ENCODE measurements at places on chromosomes 3 and 15. TPM values are rescaled to one million over a fixed set of nuclear protein-coding genes. Genes with fewer than 3 reads are reported as not detected.

The TF gene
- 0.78 TPM for total RNA-seq

The MOBP gene
- not detected for total RNA-seq

The PP2D1 gene
- not detected for total RNA-seq

The PRKCD gene
- 14.1 TPM for total RNA-seq

The GPR62 gene
- total RNA-seq = not detected

The ZDHHC19 gene
- not detected for total RNA-seq

The FILIP1L gene
- not detected for total RNA-seq

The ACTRT3 gene
- total RNA-seq = 2.0 TPM

The ITIH4 gene
- total RNA-seq = 8.5 TPM

The SCN11A gene
- 0.14 TPM for total RNA-seq

GRCh38 chr3:194043516-194043915, 92.4 kb upstream of the HES1 start:
- DNase-seq = no peak

- no peak for DNase-seq
Observed at GRCh38 chr15:57146506-57147201, 228.2 kb downstream of the TCF12 start.

DNA sequence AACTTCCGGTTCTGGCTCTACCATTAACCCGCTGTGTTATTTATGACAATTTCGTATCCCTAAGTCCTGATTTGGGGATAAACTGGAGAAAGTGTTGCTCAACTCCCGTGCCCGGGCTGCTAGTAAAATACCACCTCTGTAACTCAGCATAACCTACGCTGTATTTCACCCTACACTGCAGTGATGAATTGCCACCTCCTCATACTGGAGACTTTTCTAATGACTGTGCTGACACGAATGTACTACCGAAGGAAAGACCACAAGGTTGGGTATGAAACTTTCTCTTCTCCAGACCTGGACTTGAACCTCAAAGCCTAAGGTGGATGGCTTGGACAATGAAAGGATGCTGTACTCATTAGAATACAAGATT, 16.5 kb downstream of the SLC51A start:
- DNase-seq = no peak

DNA sequence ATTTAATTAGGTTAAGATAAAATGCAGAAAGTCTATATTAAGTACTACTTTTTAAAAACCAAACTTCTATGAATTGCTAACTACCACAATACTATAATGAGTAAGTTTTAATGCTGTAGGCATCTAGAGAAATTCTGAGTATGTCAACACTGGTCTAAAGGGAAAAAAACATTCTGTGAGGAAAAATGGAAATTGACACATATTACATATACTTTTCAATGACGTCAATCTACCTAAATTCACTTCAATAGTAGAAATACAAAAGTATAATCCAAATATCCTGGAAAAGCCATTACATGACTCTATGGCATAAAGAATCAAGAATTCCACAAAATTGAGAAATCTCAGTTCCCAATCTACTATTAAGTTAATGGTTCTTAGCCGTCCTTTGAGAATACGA, 2.2 kb downstream of the SECISBP2L start:
- DNase-seq = no peak

GRCh38 chr3:128278761-128279600, 125.7 kb downstream of the EEFSEC start:
- no peak for DNase-seq

- peak; percentile 63 for DNase-seq
Observed at GRCh38 chr15:84570164-84570735, 30.6 kb upstream of the ZSCAN2 start.

DNA sequence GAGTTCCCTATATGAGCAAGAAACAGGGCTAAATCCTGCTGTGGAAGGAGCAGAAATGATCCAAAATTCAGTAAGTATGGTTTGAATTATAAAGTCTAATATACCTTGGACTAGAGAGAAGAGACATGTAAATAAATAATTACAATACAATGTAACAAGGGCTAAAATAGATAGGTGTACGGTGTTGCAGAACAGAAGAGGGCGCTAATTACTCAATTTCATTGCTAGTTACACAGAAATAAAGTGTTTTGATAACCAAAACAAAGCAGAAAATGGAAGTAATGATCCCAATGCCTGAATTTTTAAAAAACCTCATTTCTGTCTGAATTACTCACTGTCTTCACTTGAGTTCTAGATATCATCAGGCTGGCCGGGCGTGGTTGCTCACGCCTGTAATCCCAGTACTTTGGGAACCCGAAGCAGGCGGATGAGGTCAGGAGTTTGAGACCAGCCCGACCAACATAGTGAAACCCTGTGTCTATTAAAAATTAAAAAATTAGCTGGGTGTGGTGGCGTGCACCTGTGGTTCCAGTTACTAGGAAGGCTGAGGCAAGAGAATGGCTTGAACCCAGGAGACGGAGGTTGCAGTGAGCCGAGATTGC, 8.3 kb upstream of the PLCH1 start:
- DNase-seq = no peak

GRCh38 chr3:119360736-119361462, 66.7 kb downstream of the ARHGAP31 start:
- DNase-seq = no peak

GRCh38 chr3:102036017-102036416, 186.7 kb downstream of the NFKBIZ start:
- DNase-seq = no peak

DNA sequence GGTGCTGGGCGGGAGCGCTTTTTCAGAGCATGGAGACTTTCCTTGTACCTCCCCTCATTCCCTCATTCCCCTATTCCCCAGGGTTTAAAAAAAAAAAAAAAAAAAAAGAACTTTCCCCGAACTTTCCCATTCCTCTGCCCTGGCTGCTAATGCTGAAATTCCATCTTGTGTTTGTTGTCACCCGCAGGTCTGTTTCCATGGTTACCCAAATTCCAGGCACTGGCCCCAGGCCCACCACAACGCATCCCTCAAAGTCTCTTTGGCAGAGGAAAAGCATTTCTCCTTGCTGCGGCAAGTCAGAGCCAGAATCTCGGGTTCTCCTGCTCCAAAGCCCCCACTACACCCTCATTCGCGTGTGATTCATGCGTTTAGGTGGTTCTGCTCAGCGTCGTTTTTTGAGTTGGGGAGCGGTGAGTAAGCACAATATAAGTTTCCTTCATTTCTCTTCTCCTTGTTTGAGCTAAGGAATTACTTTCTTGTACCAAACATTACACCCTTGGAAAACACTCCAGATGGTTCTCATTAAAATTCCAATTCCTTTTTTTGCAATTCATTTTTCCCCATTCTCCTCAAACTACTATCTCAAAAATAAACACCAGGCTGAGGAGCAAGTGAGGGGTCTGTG, 21.6 kb downstream of the ANAPC13 start:
- no peak for DNase-seq

- DNase-seq = no peak
Observed at GRCh38 chr15:45795440-45796069, 160.7 kb downstream of the SQOR start.

- no peak for DNase-seq
Observed at GRCh38 chr3:23405081-23405480, 202.0 kb downstream of the UBE2E2 start.

GRCh38 chr3:139252719-139253118, 91.1 kb upstream of the MRPS22 start:
- no peak for DNase-seq

DNA sequence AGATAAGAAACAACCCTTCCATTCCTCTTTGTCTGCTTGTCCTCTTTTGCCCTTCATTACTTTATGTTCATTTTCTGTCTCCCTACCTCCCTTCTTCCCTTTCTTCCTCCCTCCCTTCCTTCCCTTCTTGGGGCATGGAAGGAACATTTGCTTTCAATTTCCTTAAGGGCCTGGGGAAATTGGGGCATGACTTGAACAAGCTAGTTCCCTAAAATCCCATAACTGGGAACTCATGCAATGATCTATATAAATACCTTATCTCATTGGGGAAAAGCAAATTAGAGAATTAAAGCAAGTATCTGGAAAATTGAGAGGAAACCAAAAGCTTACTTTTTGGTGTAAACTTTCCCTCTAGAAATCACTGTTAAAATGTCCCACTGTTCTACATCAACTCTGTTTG, 35.7 kb downstream of the BOC start:
- no peak for DNase-seq

DNA sequence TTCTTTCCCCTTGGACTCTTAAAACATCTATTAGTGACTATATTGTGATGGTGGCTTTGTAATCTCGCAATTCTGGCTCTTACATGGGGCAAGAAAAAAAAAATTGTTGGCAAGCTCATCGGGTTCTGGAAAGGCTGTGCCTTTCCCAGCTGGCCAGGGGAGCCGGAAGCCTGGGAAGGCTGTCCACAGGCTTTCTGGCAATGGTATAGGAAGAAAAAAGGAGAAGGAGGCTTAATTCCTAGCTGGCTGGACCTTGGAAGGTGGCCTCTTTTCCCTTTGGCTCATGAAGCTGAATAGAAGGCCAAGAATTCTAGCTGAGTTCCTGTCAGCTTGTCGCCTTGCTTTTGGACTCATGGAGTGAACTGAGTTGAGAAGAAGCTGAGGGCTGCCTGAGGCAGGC, 243.5 kb upstream of the SEMA6D start:
- DNase-seq = no peak

DNA sequence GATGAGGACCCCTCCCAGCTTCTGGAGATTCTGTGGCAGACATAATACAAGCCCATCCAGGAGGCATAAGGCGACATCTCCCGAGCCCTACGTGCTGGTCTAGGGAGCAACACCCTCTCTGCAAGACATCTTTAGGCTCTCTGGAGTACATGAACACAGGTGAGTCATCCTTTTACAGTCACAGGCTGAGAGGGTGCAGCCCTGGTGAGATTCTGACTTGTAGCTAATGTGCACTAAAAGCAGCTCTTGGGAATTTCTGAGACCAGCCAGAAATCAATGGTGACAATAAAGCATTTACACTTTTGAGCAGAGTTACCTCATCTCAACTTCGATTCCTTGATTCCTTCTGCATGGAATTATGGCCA, 131.1 kb downstream of the XXYLT1 start:
- no peak for DNase-seq

GRCh38 chr3:129440618-129441190, 680 bp downstream of the IFT122 start:
- DNase-seq = no peak

DNA sequence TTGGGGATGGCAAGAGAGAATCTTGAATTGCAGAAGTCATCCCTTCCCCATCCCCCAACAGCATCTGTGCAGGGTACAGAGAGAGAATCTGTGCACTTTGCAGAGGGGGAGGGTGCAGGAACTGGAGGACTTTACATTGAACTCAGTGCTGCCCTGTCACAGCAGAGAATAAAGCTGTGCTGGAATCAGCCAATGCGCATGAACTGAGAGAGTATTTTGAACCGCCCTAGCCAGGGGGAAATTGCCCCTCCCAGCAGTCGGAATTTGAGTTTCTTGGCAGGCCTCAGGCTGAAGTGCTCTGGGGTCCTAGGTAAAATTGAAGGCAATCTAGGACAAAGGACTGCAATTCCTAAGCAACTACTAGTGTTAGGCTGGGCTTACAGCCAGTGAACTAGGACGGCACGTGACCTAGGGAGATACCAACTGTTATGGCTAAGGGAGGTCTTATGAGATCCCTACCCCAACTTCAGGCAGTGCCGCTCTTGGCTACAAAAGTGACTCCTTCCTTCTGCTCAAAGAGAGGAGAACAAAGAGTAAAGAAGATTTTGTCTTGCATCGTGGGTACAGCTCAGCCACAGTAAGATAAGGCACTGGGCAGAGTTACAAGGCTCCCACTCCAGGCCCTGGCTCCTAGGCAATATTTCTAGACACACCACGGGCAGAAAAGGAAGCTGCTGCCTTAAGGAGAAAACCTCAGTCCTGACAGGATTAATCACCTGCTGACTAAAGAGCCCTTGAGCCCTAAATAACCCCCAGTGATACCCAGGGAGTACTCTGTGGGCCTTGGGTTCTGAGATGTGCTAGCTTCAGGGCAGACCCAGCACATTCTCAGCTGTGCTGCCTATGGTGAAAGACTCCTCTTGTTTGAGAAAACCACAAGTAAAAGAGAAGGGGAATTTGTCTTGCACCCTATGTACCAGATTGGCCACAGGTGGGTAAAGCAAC, 300.5 kb upstream of the ALCAM start:
- DNase-seq = no peak

DNA sequence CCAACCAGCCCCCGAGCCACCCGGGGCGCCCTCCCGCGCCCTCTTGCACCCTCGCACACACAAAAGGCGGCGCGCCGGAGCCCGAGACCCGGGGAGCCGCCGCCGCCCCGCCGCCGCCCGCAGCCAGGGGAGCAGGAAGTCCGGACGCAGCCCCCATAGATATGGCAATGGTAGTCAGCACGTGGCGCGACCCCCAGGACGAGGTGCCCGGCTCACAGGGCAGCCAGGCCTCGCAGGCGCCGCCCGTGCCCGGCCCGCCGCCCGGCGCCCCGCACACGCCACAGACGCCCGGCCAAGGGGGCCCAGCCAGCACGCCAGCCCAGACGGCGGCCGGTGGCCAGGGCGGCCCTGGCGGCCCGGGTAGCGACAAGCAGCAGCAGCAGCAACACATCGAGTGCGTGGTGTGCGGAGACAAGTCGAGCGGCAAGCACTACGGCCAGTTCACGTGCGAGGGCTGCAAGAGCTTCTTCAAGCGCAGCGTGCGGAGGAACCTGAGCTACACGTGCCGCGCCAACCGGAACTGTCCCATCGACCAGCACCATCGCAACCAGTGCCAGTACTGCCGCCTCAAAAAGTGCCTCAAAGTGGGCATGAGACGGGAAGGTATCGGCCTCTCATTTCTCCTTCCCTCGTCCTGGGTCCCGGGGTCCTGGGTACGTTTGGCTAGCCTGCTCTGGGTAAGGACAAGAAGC, 1.6 kb downstream of the NR2F2 start:
- DNase-seq = no peak

GRCh38 chr15:43826508-43827341, at the start of gene WDR76:
Gene WDR76 (plus strand): TSS chr15:43827002. CDS start chr15:43827033, 31 bp downstream.
- peak; percentile 89 for DNase-seq

GRCh38 chr3:138351151-138351550, 2.8 kb downstream of the MRAS start:
- no peak for DNase-seq

DNA sequence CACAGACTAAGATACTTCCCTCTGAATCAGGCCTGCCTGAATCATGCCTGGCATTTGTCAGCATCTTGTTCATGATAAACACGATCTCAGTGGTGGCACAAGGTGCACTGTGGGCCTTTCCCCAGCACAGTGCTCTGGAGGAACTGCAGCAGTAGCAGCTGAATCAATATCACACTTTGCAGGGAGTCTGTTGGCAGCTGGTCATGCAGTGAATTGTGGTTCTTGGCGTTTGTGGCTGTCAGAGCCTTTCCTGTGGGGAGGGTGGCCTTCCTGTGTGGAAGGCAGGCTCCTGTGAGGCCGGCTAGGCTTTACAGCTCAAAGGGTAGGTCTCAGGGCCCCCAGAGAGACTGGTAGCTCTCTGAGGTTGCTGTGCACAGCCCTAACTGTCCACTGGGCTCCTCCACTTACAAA, 54.4 kb upstream of the TLE3 start:
- DNase-seq = peak; percentile 77

- no peak for DNase-seq
Observed at GRCh38 chr3:38007754-38008090, 17.1 kb downstream of the VILL start.

All from natural killer cell treated with Interleukin-12 subunit alpha and Interleukin-12 subunit beta and Interleukin-15 and Interleukin-18, amount 100 ng/mL, for 72 hours (primary cell).